Activated T-helper 2 cell treated with anti-CD3 and anti-CD28 coated beads, Interferon-gamma antibody, Interleukin-2, Interleukin-4, amounts not matched to agents 10 μg/mL and 5 μg/mL and 100 μg/mL, durations not matched to agents 14 hours and 24 hours and 36 hours (primary cell): ENCODE measurements at places on chromosomes 5 and 9. TPM values are rescaled to one million over a fixed set of nuclear protein-coding genes. Genes with fewer than 3 reads are reported as not detected.

- H3K4me3 ChIP-seq: no peak overlapping the region
- H3K27ac ChIP-seq: no peak overlapping the region
- no peaks in the 10 kb centered on the region for H3K36me3 ChIP-seq
- no peak for DNase-seq
- no peaks in the 10 kb centered on the region for H3K27me3 ChIP-seq
Observed at GRCh38 chr9:16138561-16139491, 586.0 kb downstream of the CCDC171 start.

DNA sequence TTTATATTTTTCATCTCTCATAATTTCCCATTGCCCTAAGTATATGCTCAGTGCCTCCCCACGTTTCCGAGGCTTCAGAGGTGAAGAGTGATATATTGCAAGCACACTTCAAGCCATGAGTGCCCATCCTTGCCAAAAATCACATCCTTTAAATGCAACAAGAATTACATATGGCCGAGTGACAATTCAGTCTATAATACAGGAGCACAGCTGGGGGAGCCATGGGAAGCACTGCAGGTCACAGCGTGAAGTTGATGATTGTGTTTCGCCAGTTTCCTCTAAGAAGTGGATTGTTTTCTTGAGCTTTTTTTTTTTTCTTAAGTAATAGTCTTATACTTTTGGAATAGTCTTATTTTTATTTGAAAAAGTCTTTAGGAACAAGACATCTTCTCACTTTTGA lies 61.1 kb downstream of the MTRR start:
- no peaks in the 10 kb centered on the region for H3K4me1 ChIP-seq
- no peak overlapping the region for H3K4me3 ChIP-seq
- no peaks in the 10 kb centered on the region for H3K36me3 ChIP-seq

- no peak overlapping the region for H3K4me3 ChIP-seq
- H3K27ac ChIP-seq: no peak overlapping the region
- H3K4me1 ChIP-seq: no peaks in the 10 kb centered on the region
Observed at GRCh38 chr5:53446908-53447307, 33.5 kb upstream of the FST start.

GRCh38 chr5:131209506-131210150 lies 38.9 kb downstream of the LYRM7 start:
- H3K36me3 ChIP-seq: peaks cover 8% of the 10 kb centered on the region
- peak; percentile 40 for DNase-seq
- peak overlapping the region; percentile 80 for H3K4me3 ChIP-seq
- H3K4me1 ChIP-seq: peaks cover 53% of the 10 kb centered on the region
- H3K27me3 ChIP-seq: no peaks in the 10 kb centered on the region

DNA sequence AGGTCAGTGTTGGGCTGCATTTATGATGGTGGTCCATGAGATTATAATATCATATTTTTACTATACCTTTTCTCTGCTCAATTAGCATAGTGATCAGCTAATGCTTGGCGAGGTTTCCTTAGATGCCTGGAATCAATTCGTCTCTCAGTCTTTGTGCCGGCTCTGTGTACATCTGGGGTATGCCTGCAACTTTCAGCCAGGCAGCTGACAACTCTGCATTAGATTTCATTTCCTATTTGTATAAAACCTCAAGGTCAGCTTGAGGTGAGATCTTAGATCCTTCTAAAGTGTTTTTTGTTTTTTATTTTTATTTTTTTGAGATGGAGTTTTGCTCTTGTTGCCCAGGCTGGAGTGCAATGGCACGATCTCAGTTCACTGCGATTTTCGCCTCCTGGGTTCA lies 86.8 kb downstream of the MELK start:
- no peak for DNase-seq
- no peaks in the 10 kb centered on the region for H3K27me3 ChIP-seq
- peaks cover 4% of the 10 kb centered on the region for H3K4me1 ChIP-seq
- H3K36me3 ChIP-seq: peaks cover 64% of the 10 kb centered on the region
- no peak overlapping the region for H3K27ac ChIP-seq

Gene LURAP1L
- not detected in 2 replicates for total RNA-seq

DNA sequence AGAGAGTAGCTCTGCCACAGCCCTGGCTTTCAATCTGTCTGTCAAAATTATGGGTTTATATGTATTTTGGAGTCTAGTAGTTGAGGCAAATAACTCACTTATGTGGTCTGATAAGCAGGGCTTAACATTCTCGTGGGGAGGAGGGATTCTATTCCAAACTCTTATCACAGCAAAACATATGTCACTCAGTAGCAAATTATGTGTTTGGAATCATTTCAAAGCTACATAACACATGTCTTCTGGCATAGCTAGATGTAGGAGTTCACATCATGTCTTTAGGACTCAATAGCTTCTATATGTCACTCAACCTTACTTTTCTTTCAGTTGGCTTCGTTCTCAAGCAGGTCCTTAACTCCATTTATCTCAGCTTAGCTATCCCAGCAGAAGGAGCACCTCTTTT lies 144.5 kb upstream of the SEMA6A start:
- DNase-seq: no peak
- H3K4me3 ChIP-seq: no peak overlapping the region
- H3K4me1 ChIP-seq: no peaks in the 10 kb centered on the region
- no peak overlapping the region for H3K27ac ChIP-seq
- H3K36me3 ChIP-seq: no peaks in the 10 kb centered on the region

DNA sequence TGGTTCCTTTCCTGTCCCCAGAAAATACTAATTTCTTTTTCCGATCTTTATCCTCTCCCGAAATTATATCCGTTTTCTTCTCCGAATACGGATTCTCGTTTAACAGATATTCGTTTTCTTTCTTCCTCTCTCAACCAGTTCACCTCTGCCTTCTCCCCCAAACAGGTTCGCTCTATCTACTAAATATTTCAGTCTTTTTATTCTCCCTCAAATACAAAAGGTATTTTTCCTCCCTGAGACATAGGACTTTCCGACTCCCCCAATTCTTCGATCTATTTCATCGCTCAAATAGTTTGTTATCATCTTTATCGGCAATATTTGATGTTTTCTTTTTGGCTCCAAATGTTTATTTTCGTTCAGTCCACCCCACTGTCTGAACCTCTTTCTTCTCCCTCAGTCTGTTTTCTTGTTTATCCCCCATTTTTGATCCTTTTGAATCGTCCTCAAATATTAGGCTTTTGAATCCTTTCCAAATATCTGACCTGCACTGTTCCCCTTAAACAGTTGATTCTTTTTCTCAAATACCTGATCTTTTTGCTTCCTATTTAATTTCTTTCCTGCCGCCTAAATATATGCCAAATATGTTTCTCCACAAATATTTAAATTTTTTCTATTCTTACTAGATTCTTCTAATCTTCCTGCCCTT lies 4.4 kb downstream of the PITX1 start:
- peaks cover 26% of the 10 kb centered on the region for H3K4me1 ChIP-seq
- H3K36me3 ChIP-seq: peaks cover 9% of the 10 kb centered on the region
- no peak overlapping the region for H3K27ac ChIP-seq
- peaks cover 65% of the 10 kb centered on the region for H3K27me3 ChIP-seq
- no peak overlapping the region for H3K4me3 ChIP-seq

GRCh38 chr5:172849606-172850453 lies 15.8 kb downstream of the ERGIC1 start:
- H3K4me3 ChIP-seq: no peak overlapping the region
- H3K36me3 ChIP-seq: no peaks in the 10 kb centered on the region
- H3K4me1 ChIP-seq: peaks cover 22% of the 10 kb centered on the region
- no peak overlapping the region for H3K27ac ChIP-seq

DNA sequence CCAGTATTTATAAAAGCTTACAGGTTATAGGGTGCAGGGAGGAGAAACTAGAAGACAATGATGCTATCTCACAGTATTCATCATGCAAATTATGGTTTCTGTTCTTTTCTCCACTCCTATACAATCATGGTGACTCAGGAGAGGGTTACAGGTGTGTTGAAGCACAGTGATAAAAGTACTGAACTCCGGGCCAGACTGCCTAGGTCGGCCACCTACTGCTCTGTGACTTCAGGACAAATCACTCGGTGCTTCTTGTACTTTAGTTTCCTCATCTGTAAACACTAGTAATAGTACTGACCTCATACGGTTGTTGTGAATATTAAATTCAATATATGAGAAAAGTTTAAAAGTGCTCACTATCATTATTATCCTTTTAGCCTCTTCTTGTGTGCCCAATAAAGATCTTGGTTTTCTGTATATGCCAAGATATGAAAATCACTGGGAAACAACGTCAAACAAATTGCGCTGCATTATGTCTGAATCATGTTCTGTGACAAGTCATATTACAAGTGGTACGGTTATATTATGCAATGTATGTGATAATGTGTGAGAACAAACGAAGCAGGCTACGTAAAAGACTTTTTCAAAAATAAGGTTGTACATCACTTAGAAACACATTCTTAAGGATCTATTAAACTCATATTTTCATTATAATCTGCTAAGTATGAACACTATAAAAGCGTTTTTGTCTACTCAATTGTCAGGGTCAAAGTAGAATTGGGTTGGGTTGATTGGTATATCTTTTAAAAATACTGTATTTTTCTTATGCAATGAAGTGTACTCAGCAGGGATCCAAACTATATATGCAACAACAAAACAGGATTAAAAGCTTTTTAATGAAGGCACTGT lies 153.3 kb downstream of the EFNA5 start:
- no peaks in the 10 kb centered on the region for H3K4me1 ChIP-seq
- no peaks in the 10 kb centered on the region for H3K36me3 ChIP-seq
- DNase-seq: no peak
- no peak overlapping the region for H3K4me3 ChIP-seq
- H3K27me3 ChIP-seq: peaks cover 6% of the 10 kb centered on the region
- H3K27ac ChIP-seq: no peak overlapping the region

DNA sequence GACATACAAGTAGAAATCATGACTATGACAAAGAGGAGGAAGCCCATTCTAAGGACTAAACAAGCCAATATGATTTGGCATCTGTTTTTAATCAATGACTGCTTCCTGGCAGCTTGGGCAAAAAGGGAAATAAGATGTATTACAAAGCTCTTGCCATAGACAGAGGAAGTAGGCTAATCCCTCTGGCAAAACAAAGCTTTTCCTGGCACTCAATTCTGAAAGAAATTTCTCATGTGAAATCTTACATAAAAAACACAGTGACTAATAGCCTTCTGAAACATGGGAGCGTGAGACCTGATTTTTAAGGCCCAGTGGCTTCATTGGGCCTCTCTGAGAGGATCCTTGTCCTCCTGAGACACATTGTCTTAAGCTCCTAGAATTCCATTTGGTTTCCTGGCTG lies 93.6 kb downstream of the COL23A1 start:
- H3K36me3 ChIP-seq: no peaks in the 10 kb centered on the region
- no peaks in the 10 kb centered on the region for H3K27me3 ChIP-seq
- no peak for DNase-seq
- H3K4me3 ChIP-seq: no peak overlapping the region
- no peak overlapping the region for H3K27ac ChIP-seq
- no peaks in the 10 kb centered on the region for H3K4me1 ChIP-seq

GRCh38 chr5:88236866-88237642 lies 31.6 kb downstream of the TMEM161B start:
- H3K36me3 ChIP-seq: peaks cover 51% of the 10 kb centered on the region
- no peaks in the 10 kb centered on the region for H3K27me3 ChIP-seq
- no peak for DNase-seq
- no peak overlapping the region for H3K4me3 ChIP-seq
- H3K27ac ChIP-seq: peak overlapping the region; percentile 63
- peaks cover 22% of the 10 kb centered on the region for H3K4me1 ChIP-seq

Gene TMEM215
- total RNA-seq: not detected in 2 replicates

Gene PCDHA5
- total RNA-seq: not detected in 2 replicates

GRCh38 chr5:160324886-160325285 lies 12.5 kb upstream of the CCNJL start:
- peaks cover 1% of the 10 kb centered on the region for H3K27me3 ChIP-seq

DNA sequence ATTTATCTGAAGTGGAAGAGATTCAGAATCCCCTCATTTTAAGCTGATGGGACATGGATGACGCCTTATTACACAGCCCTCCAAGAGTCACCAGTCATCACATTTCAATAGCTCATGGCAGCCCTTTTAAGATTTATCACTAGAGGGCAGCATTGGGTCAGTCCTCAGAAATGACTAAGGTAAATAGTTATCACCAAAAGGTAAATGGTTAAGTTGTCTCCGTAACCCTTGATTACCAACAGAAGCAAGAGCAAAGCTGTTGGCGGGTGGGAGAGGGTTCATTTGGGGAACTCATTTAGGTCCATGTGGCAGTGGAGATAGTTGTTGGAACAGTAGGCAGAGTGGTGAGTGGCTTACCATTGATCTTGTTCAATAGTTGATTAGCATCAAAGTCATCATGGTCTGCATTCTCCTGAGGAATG lies 12.0 kb upstream of the C9 start:
- peaks cover 10% of the 10 kb centered on the region for H3K27me3 ChIP-seq
- H3K36me3 ChIP-seq: no peaks in the 10 kb centered on the region
- no peak for DNase-seq
- no peak overlapping the region for H3K27ac ChIP-seq
